Epithelial cell of prostate (primary cell): ENCODE measurements at places on chromosomes 5 and 9.

- DNase-seq = no peak
Measured at GRCh38 chr5:2196989-2197619, 314.4 kb upstream of the IRX4 start.

- DNase-seq = no peak
Measured at GRCh38 chr5:74667396-74667795, 17.6 kb upstream of the HEXB start.

DNA sequence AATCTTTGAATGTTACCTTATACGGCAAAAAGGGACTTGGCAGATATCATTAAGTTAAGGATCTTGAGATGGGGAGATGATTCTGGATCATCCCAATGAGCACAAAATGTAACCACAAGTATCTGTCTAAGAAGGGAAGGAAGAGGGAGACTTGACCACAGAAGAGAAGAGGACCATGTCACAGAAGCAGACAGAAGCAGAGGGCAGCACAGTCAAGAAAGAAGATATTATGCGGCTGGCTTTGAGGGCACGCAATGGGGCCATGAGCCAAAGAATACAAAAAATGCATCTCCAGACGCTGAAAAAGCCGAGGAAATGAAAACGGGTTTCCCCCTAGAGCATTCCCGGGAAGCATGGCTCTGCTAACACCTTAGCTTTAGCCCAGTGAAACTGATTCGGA lies 225.3 kb downstream of the NR2F1-AS1 start:
- DNase-seq = no peak

- DNase-seq = no peak
Measured at GRCh38 chr9:87065981-87066380, 118.7 kb upstream of the GAS1 start.

DNA sequence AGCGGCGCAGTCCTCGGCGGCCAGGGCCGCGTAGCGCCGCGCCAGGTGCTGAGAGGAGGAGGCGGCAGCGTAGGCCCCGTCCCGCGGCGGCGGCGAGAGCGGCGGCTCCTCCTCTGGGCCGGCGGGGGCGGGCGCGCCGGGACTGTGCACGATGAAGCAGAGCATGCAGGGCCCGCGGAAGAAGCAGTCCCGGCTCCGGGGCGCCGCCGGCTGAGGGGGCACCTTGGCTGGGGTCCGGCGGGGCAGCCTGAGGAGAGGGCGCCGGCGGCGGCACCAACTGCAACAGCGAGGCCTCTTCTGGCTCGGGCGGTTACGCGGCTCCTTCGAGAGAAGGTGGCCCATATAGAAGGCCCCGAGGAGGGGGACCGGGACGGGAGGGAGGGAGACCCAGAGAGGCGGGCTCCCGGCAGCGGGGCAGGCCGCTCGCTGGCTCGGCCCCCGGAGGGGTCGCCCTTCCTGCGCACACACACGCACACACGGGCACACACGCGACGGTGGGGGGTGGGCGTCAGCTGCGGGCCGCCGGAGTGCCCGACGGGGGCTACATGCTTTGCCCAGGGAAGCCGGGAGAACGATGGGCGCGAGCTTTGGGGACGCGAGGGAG lies 446 bp downstream of the FBXL17 start:
- no peak for DNase-seq

DNA sequence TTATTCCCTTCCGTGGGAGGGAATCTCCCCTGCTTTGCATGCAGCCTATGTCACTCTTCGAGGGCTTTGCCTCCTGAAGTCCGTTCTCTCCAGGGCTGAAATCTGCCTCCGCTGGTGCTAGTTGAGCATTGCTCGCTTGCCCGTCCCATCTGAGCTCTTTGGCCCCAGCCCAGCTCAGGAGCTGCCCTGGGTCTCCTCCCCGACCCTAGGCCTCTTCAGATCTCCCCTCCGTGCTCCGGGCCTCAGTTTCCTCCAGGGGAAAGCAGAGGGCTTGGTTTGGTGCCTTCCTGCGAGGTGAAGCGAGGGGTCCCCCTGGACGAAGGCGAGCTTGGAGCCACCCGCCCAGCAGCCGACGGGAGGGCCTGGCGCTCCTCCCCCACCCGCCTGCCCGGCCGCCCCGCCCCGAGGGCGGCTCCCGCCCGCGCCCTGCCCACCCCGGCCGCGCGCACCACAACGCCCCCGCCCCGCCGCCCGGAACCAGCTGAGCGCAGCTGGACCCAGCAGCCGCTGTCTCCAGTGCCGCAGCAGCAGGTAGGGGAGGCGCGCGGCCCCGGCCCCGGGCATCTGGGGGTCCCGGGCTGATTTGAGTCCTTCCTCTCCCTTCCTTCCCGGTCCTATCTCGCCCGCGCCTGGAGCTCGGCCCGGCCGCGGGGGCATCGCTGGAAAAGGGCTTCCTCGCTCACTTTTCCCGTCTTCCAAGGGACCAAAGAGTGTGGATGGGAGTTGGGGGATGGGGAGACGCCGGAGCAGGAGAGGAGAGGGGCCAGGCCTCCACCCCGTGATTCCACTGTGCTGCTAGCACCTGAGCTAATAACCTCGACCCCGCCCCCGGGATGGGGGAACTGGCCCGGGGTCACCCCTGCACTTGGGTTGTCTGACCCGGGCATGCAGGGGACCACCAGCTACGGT lies at the start of gene GSN:
Gene GSN, plus strand, starts transcription at position 474 of the 909 bp plus-strand sequence. CDS start 33,810 bp downstream, outside the sequence.
- DNase-seq = no peak

GRCh38 chr5:14028938-14029584 lies 84.6 kb upstream of the DNAH5 start:
- no peak for DNase-seq

- DNase-seq = no peak
Measured at GRCh38 chr5:87844449-87844848, 424.2 kb downstream of the TMEM161B start.

- no peak for DNase-seq
Measured at GRCh38 chr5:135662683-135663082, 83.9 kb upstream of the CXCL14 start.

- no peak for DNase-seq
Measured at GRCh38 chr5:172848419-172848818, 14.4 kb downstream of the ERGIC1 start.

DNA sequence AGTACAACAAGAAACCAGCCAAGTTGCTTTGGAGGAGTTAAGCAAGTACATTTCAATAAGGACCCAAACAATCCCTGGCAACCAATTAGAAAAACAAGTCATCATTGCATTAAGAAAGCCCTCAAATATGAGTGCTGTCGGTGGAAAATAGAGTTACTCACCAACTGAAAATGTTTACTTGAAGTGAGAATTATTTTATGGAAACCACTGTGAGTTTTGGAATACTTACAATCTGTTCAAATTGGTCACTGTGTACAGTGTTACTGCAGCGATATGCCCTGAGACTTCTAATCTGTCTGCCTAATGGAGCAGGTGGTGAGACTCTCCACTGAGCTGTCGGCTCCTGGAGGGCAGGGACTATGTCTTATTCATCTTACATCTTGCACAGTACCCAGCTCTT lies 1073.2 kb upstream of the DMAC1 start:
- DNase-seq = no peak

GRCh38 chr5:132505641-132506040 lies 15.1 kb upstream of the IRF1 start:
- no peak for DNase-seq

- no peak for DNase-seq
Measured at GRCh38 chr9:13387734-13388067, 108.2 kb upstream of the MPDZ start.

DNA sequence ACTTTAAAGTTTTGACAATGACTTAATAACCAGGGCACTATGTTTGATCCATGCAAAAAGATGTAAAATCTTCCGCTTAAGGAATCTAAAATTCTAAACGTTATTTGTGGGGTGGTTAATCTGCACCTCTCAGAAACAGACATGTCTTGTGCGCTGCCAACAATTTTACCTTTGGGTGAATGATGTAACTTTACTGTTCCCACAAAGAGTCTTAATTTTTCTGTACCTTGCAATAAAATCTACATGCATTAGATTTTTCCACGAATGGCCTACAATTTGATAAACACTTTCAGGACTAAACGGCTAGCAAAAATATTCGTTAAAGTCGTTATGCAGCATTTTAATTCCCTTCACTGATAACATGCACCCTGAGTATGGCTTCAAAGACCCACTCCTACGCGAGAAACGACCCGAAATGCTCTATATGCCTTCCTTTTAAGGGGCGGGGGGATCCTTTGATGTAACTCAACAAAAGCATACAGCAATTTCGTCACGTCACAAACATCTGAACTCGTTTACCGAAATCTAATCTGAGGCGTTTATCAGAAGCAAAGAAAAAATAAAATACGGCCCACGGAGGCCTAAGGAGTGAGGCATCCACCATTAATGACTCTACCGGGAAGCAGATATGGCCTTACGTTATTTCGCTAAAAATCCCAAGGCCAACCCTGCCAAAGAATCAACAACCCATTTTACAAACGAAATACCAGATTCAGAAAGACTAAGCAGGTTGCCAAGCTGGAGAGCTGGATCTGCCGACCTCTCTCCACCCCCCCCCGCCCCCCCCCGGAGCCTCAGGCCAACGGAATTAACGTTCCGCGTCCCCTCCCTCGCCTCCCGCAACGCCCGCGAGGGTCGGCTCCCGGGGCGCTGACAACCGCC lies 621 bp downstream of the AK6 start:
- DNase-seq = no peak

DNA sequence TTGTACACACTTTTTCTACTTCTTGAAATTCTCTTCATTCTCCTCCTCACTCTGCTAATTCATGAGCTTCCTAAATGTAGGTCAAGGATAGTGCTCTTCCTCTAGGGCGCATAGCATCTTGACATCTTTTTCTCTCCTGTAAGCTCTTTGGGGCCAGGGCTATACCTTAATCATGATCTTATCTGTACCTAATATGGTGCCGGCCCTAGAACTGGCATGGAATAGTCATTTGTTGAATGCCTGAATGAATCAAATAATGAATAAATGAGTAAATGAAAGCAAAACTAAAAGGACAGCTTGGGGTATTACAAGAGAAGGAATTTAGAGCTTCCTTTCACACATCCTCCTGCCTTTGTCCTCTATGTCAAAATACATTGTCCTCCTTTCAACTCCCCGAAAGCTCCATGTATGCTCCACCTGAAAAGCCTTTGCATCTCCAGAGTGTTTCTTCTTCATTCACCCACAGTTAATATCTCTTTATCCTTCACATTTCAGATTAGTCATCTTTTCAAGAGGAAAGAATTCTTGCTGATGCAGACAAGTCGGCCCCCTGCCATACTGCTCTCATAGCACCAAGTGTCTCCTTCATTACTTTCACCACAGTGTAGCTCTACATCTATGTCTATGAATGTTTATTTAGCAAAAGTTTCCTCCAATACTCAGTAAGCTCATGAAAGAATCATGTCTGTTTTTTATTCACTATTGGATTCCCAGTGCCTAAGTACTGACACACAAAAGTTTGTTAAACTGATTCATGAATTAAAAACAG lies 16.4 kb upstream of the PPP2R2B start:
- DNase-seq = no peak

GRCh38 chr9:5566054-5566618 lies 55.8 kb downstream of the PDCD1LG2 start:
- DNase-seq = peak; percentile 86

- no peak for DNase-seq
Measured at GRCh38 chr5:79527431-79527830, 13.5 kb upstream of the HOMER1 start.

- DNase-seq = peak; percentile 14
Measured at GRCh38 chr9:6628704-6629103, 16.8 kb downstream of the GLDC start.

DNA sequence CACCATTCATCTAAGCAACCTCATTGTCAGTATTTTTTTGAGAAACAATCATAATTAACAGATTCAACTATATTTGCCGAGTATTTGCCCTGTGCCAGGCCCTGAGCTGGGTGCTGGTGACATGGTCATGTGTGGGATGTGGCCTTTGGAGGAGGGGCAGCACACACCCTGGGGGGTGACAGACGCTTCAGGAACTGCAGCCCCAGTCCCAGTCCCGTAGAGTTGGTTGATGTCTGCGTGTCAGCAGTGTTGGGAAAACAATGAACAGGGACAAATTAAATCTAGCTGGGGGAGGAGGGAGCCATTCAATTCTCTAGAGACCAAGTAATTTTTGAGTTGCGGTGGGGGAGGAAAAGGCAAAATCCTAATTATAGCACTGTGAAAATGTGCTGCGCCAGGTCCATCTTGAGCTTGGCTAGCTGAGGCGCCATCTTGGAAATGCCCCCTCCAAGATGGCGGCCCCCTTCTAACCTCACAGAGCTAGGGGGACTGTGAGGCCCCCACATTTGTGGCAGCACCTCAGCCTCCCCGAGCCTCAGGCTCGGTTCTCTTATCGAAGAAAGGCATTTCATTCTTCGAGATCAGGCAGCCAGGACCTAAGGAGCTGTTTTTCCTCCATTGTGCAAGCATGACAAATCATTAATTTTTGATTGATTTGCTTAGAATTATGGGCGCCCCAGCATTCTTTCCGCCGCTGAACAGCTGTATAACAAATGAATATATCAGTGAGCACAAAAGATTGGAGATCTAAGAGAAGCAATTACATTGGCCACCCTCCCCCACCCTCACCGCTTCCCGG lies 87.8 kb downstream of the ZNF618 start:
- DNase-seq = no peak

DNA sequence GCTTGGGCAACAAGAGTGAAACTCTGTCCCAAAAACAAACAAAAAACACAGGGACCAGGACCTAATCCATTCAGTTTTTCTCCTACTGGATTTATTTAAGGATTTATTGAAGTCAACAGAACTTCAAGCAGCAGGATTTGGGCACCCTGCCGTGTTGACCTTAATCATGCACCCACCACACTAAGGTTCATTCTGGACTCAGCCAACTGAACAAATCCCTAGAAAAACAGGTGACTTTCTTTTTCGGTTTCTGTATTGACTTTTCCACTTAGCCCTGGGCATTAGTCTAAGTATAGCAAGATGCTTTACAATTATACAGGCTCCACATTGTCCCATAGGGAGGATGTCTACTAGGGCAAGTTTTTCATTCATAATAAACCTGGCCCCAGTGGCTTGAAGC lies 30.0 kb downstream of the ZNF131 start:
- DNase-seq = no peak

GRCh38 chr9:80890124-80890523 lies 799.2 kb downstream of the TLE1 start:
- no peak for DNase-seq

GRCh38 chr5:114312658-114313057 lies 49.2 kb upstream of the KCNN2 start:
- DNase-seq = no peak

DNA sequence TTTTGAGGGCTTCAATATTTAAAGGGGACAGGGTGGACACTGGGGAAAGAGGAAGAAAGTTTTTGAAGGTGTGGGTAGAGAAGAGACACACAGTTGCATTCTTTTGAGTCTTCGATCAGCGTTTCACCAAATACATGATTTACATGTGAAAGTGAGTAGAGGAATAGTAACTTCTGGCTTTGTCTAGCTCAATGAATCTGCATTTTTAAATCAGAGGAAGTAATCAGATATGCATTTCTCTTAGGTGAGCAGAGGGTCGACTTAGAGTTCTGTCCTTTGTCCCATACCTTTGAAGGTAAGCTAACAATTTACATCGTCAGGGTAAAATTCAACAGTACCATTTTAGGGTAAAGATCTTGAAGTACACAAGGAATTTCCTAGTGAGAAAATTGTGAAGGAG lies 406.4 kb upstream of the ZNF462 start:
- DNase-seq = no peak

- no peak for DNase-seq
Measured at GRCh38 chr5:148401604-148402003, 17.8 kb downstream of the FBXO38 start.
